ENCODE measurements at places on chromosomes 7 and 10.

DNA sequence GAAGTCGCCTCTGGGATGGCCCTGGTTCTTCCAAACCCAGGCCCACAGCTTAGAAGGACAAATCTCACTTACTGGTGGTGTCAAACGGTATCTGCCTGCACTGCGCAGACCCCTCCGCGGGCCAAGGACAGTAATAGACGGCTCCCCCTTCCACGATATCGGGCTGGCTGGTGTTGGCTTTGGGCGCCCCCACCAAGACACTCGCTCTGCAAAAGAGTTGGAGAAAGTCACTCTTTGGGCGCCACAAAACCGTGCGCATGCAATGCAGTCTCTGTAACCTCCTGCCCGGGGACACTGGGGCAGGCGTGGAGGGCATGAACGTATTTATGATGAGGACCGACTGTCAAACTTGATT, 1.1 kb downstream of the ITGA8 start:
- H3K36me3 ChIP-seq = no peaks in the 10 kb centered on the region
- no peak overlapping the region for H3K27ac ChIP-seq
- H3K4me1 ChIP-seq = no peaks in the 10 kb centered on the region
- no peak for DNase-seq
- no peak overlapping the region for H3K4me3 ChIP-seq
- H3K27me3 ChIP-seq = peaks cover 43% of the 10 kb centered on the region

- H3K27ac ChIP-seq = no peak overlapping the region
- no peaks in the 10 kb centered on the region for H3K36me3 ChIP-seq
- H3K4me3 ChIP-seq = no peak overlapping the region
- H3K4me1 ChIP-seq = no peaks in the 10 kb centered on the region
- DNase-seq = no peak
- no peaks in the 10 kb centered on the region for H3K27me3 ChIP-seq
Observed at GRCh38 chr7:132475037-132475668, 101.1 kb downstream of the PLXNA4 start.

- H3K27ac ChIP-seq = no peak overlapping the region
- H3K36me3 ChIP-seq = no peaks in the 10 kb centered on the region
- H3K27me3 ChIP-seq = no peaks in the 10 kb centered on the region
- no peak overlapping the region for H3K4me3 ChIP-seq
- no peak for DNase-seq
Observed at GRCh38 chr10:86073199-86073977, 293.2 kb downstream of the GRID1 start.

DNA sequence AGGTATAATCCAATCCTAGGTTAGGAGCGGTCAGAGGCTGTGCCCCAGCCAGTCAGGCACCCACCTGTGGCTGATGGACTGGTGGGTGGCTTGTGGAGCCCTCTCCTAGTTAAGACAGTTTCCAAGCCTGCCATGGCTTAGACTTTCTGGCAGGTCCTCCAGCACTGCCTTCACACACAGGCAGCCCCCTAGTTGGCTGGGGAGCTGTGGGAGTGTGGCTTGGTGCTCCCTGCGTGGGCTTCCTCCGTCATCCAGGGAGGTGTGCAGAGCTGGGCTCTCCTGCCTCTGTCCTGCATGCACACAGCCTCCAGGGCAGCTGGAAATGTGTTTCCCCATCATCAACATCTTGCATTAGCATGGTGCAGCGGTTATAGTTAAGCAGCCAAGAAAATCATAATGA, 84.3 kb upstream of the RHEB start:
- no peak for DNase-seq
- no peaks in the 10 kb centered on the region for H3K27me3 ChIP-seq
- no peaks in the 10 kb centered on the region for H3K36me3 ChIP-seq
- H3K4me3 ChIP-seq = no peak overlapping the region
- H3K27ac ChIP-seq = no peak overlapping the region

- DNase-seq = no peak
- H3K36me3 ChIP-seq = no peaks in the 10 kb centered on the region
- no peak overlapping the region for H3K4me3 ChIP-seq
- peaks cover 15% of the 10 kb centered on the region for H3K27me3 ChIP-seq
- no peak overlapping the region for H3K27ac ChIP-seq
Observed at GRCh38 chr7:73382934-73383503, 50.6 kb upstream of the FZD9 start.

Data from IMR-90 (cell line).